Germinal center (tissue), 1 donor: ENCODE measurements at places on chromosomes 13 and 19.
A peak's percentile ranks its signal among the peaks of the same experiment; 100 is the strongest.

DNA sequence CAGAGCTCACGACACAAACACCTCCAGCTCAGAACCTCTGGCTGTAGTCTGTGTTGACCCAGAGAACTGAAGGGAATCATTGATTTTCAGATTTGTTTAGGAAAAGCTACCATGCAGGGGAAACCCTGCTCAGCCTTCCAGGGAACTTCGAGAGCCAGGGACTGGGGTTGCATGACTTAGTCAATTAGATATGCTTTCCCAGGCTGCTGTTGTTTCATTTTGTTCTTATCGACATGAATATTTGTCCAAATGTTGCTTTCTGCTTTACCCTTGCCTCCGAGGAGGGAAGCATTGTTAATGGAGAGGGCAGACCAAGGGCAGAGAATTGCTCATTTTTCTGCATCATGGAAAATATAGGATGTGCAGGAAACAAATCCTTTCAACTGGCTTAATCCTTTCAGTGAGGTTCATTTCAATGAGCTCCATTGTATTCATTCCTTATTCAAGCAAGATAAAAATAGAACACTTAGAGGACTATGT lies 82.5 kb downstream of the KLF5 start:
- DNase-seq, result no peak

DNA sequence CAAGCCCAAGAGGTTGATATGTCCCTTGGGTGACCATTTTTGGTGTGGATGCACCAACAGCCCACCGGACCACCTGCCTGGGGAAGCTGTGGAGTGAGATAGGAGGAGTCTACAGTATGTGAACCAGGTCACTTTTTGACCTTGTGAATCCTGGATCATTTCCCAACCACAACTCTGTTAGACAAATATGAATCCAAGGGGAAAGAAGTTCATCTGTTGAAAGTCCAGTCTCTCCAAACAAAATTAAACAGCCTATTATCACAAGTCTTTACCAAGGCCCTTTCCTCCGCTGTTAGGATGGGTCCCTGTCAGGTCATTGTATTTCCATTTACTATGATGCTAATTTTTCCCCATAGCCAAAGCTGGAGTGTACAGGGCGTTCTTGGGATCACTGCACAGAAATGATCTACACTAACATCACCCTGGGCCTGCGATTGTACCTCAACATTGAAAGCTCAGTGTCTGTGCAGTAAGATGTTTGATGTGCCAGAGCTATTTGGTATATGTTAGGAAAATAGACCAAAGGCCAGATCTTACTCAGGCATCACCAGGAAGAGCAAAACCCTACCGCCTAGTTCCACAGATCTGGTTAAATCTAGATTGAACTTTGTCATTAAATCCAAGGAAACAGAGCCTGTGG lies 117.1 kb downstream of the STARD13 start:
- no peak for DNase-seq

DNA sequence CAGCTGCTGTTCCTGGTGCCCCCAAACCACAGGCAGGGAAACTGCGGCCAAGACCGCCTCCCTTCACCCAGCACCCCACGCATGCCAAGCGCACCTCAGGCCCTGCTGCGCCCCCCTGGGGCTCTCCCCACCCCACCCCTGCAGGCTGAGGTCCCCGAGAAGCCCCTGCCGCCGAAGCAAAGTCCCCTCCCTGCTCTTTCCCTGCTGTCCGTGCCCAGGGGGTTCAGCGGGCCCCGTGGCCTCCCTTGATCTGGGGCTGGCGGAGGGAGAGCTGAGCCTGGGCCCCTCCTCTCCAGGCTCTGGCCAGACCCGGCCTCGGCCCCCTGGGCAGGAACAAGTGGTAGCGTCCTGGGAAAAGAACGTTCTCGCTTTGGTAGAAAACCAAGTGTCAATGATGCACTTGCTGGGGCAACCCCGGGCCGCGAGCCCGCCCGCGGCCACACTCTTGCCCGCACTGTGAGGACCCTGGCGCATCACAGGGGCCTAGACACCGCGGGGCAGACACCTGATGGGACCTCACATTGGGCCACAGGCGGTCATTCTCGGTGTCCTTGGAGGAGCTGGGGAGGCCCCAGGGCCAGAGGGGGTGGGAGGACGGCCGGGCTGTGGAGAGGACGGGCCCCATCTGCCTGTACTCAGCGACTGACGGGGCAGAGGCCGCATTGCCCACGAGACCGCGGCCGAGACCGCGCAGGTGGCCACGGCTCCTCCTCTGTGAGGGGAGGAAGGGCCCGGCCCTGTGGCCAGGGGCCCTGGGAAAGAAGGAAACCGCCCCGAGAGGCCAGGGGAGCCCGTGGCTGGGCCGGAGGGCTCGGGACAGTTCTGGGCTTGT lies 29.0 kb downstream of the GPX4 start:
- no peak for DNase-seq

- DNase-seq, result no peak
Observed at GRCh38 chr13:39527961-39528660, 74.9 kb downstream of the LHFPL6 start.

- no peak for DNase-seq
Observed at GRCh38 chr19:36547001-36547732, 19.1 kb upstream of the ZNF260 start.

DNA sequence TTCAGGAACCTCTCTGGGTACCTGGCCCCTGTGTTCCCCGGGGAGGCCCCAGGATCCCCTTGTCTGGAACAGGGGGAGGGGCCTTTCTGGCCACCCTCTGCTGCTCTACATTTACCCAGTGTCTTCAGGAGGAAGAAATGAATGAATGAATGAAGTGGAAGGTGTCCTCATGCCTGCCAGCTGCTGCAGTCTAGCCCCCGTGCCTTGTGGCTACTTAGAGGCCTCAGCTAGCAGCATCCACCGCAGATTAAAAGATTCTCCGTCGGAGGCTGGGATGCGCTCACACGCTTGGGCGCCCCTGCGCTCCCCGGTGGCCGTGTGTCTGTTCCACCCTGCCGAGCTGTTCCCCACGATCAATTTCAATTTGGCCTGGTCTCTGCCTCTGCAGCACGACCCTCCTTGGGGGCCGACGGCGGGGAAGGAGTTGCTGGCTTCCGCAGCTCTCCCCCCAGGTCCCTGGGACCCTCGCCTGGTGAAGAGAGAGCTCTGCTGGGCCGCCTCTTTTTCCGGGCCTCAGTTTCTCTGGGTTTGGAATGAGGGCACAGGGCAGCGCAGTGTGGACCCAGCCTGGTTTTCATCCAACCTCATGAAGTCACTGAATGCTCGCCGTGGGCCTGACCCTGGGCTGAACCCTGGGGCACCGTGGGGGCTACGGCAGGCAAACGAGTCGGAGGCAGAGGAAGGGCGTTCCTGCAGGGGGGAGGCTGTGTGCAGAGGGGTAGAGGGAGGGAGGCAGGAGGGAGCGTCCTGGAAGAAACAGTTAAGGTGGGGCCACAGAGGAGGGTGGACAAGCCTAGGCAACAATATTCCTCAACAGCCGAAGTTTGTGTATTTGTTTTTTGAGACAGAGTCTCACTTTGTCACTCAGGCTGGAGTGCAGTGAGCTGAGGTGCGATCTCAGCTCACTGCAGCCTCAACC lies 28.3 kb downstream of the EFNA2 start:
- no peak for DNase-seq

DNA sequence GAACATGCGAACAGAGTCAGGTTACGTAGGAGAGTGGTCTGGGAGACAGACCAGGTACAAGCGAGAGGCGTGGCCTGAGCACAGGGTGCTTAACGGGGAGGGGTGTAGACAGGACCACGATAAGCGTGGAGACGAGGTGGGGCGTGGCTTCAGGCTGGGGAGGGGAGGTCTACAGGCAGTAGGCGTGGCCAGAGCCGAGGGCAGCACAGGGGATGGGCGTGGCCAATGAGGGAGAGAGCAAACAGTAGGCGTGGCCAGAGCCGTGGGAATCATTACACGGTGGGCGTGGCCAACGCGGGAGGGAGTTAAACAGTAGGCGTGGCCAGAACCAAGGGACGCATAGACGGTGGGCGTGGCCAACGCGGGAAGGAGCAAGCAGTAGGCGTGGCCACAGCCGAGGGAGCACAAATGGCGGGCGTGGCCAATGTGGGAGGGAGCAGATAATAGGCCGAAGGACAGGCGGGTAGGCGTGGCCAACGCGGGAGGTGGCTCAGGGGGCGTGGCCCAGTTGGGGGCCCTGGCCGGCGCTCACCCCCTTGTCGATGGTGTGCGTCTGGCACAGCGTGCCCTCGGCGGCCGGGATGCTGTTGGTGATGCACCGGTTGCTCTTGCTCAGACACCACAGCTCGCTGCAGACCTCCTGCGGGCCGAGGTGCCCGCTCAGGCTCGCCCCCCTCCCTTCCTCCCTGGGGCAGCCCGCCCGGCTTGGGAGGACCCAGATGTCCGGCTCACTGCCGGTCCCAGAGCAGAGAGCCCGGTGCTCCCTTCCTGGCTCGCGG lies 15.2 kb upstream of the MYO1F start:
- DNase-seq, result peak; percentile 47

GRCh38 chr13:36789061-36789460 lies 30.0 kb upstream of the RFXAP start:
- no peak for DNase-seq

- DNase-seq, result no peak
Observed at GRCh38 chr19:41223431-41224234, 4.6 kb downstream of the AXL start.

DNA sequence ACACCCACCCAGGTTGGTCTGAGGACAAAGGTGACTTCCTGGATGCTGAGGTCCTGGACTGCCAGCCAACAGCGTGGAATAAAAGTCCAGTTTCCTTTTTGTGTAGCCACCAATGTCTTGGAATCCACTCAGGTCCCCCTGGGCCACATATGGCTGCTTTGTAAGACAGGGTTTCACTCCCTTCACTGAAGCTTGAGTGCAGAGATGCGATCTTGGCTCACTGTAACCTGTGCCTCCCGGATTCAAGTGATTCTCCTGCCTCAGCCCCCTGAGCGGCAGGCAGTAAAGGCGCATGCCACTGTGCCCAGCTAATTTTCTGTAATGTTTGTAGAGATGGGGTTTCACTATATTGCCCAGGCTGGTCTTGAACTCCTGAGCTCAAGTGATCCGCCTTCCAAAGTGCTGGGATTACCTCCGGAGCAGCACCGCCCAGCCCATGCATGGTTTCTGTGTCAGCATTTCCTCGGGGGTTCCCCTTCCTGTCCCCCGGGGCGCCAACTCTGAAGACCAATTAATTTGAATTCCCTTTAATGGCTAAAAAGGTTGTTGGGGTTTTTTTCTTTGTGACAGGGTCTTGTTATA lies 17.5 kb downstream of the KANK2 start:
- DNase-seq, result peak; percentile 74

GRCh38 chr19:8821748-8822241 lies 10.3 kb downstream of the ZNF558 start:
- DNase-seq, result no peak

GRCh38 chr19:7509625-7510024 lies 6.3 kb upstream of the ZNF358 start:
- DNase-seq, result no peak

GRCh38 chr19:10230861-10231611 lies at the start of gene S1PR2:
Gene S1PR2 (minus strand): TSS chr19:10231331. CDS start chr19:10224905, 6,426 bp downstream.
- DNase-seq, result peak; percentile 84

GRCh38 chr13:70755456-70755855 lies 647.2 kb upstream of the KLHL1 start:
- no peak for DNase-seq

- DNase-seq, result no peak
Observed at GRCh38 chr13:44435919-44436510, 62.4 kb downstream of the SERP2 start.

DNA sequence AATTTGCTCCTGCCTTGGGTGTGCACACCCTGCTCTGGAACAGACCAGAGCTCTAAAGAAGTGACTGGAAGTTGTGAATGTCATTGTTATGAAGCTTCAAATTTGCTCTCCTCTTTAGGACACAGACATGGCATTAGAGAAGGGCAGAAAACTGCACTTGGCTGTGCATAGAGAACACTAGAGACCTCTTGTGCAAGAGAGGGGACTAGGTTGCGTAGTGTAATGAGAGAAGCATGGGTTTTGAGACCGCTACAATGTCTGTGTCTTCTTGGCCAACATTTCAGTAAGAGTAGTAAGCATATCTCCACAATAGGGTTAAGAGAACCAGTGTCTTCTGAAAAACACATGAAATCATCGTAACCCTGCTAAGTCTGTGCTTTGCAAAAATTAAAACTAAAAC lies 423.3 kb downstream of the SPRY2 start:
- DNase-seq, result no peak

DNA sequence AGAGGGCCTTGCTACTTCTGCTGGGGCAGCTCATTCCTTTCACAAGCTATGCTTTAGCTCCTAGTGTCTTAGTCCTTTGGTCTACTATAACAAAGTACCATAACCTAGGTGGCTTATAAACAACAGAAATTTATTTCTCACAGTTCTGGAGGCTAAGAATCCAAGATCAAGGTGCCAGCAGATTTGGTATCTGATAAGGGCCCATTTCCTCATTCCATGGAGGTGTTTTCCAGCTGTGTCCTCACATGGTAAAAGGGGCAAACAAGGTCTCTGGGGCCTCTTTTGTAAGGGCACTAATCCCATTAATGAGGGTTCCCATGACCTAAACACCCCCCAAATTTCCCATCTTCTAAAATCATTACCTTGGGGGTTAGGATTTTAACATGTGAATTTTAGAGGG lies 57.9 kb upstream of the LRCH1 start:
- DNase-seq, result no peak

DNA sequence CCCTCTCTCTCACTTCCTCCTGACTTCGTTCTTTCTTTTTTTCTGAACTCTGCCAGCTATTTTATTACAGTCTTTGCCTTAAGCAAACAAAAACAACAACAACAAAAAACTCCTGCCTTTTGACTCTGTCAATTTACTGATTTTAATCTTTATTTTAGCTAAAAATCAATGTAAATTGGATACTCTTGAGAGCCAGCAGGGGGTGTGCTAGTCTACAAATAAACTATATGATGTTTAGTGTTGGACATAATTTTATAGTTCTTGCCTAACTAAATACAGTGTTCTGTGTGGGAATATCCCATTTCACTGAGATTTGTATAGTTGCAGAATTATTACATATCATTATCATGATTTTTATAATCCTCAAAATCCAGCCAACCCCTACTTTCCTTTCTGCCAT lies 1199.9 kb upstream of the SPRY2 start:
- DNase-seq, result no peak

DNA sequence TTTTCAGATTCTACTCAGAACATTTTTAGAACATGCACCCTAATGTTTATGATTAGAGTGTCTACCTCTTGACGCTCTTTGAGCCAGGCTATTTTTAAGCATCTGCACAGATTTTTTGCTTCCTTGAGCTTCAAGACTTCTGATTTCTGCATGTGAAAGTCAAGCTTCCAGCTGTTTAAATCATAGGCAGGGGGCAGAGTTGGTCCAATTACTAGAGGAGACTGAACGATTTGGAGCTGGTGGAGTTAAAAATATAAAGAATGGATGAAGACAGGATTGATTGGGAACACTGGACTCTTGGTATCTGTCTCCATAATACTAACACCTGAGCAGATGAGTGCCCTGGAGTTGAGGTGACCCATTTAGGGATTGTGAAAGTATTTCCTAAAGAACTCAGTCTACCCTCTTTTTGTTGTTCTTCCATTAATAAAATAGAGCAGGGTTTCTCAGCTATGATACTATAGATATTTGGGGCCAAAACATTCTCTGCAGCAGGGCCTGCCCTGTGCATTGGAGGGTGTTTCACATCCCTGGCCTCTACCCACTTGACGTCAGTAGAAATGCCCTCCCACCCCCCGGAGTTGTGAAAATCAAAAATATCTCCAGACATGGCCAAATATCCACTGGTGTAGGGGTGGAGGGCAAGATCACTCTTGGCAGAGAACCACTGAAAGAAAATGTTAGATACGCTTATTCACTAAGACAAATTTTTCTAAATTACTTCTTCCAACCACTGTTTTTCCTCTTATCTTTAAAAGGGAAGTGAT lies 160.1 kb downstream of the COG6 start:
- no peak for DNase-seq

- DNase-seq, result peak; percentile 74
Observed at GRCh38 chr19:13033819-13034611, 38.7 kb downstream of the NFIX start.
